ENCODE measurements at places on chromosomes 4 and X.

DNA sequence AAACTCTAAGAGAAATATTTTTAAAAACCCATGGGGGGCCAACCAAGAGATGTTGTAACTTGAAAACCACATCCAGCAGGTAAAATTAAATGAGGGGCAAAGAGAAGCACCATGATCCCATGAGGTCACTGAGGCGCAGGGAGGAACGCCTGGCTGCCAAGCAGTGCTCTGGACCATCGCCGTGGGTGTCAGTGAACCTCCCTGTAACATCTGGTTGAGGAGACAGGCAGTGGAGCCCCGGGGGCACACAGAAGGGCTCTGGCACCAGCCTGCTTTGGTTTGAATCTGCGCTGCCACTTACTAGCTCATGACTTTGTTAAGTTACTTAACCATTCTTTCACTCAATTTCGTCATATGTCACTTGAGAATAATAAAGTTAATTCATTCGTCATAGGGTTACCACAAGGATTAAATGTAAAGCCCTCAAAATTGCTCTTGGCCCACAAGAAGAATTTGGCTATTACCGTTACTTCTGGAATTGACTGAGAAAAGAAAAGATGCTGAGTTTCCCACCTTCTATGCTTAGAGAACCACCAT is 41.6 kb upstream of the SLC25A4 start:
- DNase-seq, result no peak

DNA sequence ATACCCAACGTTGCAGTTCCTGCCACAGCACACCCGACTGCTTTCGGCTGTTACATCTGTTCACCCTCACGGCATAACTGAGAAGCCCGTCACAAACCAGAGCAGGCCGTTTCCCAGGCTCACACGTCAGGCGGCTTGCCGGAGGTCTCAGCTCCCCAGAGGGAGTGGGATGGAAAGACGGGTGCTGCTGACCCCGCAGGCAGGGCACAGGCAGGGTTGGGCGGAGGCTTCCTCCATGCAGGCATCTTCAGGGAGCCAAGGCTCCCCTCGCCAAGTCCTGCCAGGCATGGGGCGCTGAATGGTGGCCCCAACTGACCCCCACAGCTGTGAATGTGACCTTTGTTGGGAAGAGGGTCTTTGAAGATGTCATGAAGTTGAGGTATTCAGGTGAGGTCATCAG is 57.5 kb downstream of the ACOX3 start:
- no peak for DNase-seq

DNA sequence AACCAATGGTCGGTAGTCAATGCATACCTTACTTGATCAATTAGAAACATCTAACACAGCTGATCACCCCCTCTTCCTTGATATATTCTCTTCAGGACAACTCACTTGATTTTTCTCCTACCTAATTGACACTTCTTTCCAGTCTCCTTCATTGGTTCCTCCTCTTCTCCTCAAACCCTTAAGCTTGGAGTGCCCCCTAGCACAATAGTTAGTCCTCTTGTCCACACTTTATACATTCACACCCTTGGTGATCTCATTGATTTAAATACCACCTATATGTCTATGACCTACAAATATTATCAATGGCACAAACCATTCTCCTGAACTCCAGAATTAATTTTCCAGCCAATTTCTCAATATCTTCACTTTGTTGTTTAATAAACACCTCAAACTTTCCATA is 724.0 kb downstream of the ADGRL3 start:
- DNase-seq, result no peak

- DNase-seq, result peak; percentile 19
Measured at GRCh38 chr4:168511780-168512489, 15.1 kb downstream of the PALLD start.

GRCh38 chr4:31392923-31393322 is 672.8 kb downstream of the PCDH7 start:
- DNase-seq, result no peak

DNA sequence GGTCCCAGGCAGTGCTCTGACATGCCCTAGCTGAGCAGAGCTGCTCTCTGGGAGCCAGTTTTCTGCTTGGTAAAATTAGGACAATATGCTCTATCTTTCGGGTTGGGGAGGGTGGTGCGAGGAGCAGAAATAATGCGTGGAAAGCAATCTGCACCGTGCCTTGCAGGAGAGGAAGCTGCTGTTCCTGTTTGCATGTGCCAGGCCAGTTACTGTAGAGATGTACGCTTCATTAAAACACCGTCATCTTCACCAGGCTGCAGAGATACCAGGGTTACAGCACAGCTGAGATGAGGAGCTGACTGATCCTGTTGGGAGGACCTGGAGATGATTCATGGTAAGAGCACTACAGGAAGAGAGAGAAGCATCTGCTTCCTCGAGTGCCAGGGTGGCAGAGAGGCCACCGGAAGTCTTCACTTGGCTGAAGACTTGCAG is 29.5 kb upstream of the IRF2 start:
- no peak for DNase-seq

- no peak for DNase-seq
Measured at GRCh38 chr4:84644087-84644486, 61.2 kb downstream of the CDS1 start.

DNA sequence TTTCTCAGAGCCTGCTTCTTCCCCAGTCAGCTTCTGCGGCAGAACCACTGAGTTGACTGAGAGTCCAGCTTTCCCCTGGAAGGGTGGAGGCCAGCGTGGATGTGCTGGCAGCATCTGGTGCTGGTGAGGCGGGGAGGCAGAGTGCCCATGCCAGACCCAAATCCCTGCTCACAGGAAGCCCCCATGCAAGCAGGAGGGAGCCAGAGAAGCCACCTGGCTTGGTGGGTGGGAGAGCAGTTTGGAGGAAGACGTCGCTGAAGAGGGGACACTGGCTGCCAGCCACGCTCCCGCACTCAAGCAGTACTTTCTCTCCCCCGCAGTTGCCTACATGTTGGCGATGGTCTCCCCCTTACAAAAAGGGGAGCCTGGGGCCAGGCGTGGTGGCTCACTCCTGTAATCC is 6.0 kb downstream of the PDZD4 start:
- no peak for DNase-seq
